Metanephros (tissue), 2 donors: ENCODE measurements at places on chromosomes 12 and 14. TPM values are rescaled to one million over a fixed set of nuclear protein-coding genes. Genes with fewer than 3 reads are reported as not detected.

Gene MAPKAPK5
- total RNA-seq, result 43.6 TPM

Gene HOXC5
- 4.0 TPM for total RNA-seq

Gene PRICKLE1
- total RNA-seq, result 85.7 TPM

Gene FAM186B
- total RNA-seq, result 0.47 TPM

Gene SDS
- not detected for total RNA-seq

Gene GRIP1
- 16.8 TPM for total RNA-seq

Gene APOLD1
- 24.1 TPM for total RNA-seq

Gene LHX5
- total RNA-seq, result not detected

Gene GALNT16
- 5.8 TPM for total RNA-seq

Gene CISTR
- total RNA-seq, result not detected

Gene EID3
- total RNA-seq, result 4.8 TPM

Gene FGF6
- total RNA-seq, result 1.3 TPM

Gene TAS2R7
- total RNA-seq, result not detected

Gene DDHD1
- total RNA-seq, result 19.7 TPM

Gene FLRT2
- 256 TPM for total RNA-seq

Gene ULK1
- total RNA-seq, result 39.1 TPM

Gene REM2
- 0.41 TPM for total RNA-seq

Gene BEST3
- total RNA-seq, result 14.2 TPM

Gene POLE2
- 14.4 TPM for total RNA-seq

Gene DDX51
- 15.7 TPM for total RNA-seq

Gene GALNT9
- 12.0 TPM for total RNA-seq

Gene HOTAIR
- 0.99 TPM for total RNA-seq

Gene TAS2R19
- 14.1 TPM for total RNA-seq

Gene KIF26A
- 28.4 TPM for total RNA-seq

Gene ABCD4
- total RNA-seq, result 76.9 TPM

Gene NANOG
- total RNA-seq, result 0.06 TPM

Gene RASSF9
- 10.4 TPM for total RNA-seq
